ENCODE measurements at places on chromosomes 3 and 15. TPM values are rescaled to one million over a fixed set of nuclear protein-coding genes. Genes with fewer than 3 reads are reported as not detected.

GRCh38 chr3:5254281-5255048, 67.0 kb downstream of the EDEM1 start:
- DNase-seq: no peak

- DNase-seq: no peak
Measured at GRCh38 chr15:36893276-36893675, 207.1 kb downstream of the MEIS2 start.

DNA sequence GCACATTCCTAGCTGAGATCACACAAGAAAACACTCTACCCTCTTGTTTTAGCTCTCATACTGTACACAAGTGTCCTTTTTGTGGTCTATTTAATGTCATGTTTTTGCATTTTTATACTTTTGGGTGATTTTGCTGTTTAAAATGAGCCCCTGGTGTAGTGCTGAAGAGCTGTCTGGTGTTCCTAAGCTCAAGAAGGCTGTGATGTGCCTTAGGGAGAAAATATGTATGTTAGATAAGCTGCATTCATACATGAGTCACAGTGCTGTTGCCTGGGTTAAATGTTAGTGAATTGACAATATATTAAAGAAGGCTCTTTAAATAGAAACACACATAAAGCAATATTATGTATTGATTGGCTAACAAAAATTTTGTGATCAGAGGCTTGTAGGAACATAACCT, 387.4 kb upstream of the C2CD4B start:
- no peak for DNase-seq

GRCh38 chr15:45434078-45434567, 55.8 kb upstream of the GATM start:
- no peak for DNase-seq

- DNase-seq: no peak
Measured at GRCh38 chr15:100735129-100736053, 133.0 kb downstream of the ASB7 start.

- no peak for DNase-seq
Measured at GRCh38 chr3:10259798-10260197, 11.5 kb downstream of the TATDN2 start.

DNA sequence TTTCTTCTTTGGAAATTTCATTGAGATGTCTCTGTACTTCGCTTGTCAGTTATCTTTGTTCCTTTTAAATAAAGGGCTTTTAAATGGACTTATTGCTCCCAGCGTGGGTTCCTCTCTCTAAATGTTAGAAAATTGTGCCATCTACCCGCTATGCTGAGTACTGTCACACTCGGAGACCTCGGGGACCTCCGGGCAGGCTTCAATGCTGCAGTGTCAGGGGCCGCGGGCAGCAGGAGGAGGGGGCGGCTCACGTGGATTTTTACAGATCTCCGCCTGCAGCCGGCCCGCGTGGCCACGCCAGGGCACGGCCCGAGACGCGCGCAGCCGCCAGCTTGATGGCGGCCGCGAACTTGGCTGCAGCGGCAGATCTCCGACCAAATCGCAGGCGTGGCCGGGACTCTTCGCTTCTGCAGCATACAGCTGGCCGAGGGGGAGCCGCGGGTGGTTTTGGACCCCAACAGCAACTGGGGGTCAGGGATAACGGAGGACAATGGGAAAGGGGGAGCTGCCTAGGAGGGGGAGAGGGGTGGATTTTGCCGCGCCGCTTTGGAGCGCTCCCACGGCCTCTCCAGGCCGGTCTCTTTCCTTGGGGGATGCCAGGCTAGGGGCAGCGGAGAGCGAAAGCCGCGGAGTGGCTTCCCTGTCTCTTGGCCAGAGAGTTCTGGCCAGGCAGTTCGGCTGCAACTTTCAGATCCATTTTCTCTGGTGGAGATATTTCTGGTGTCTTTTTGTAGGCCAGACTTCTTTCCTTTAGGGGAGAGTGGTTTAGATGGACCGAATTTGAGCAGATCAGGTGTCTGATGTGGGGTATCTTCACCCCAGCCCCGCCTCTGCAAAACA, 15.3 kb downstream of the NR2F2 start:
- DNase-seq: no peak

GRCh38 chr15:85539491-85539890, 159.1 kb downstream of the AKAP13 start:
- no peak for DNase-seq

DNA sequence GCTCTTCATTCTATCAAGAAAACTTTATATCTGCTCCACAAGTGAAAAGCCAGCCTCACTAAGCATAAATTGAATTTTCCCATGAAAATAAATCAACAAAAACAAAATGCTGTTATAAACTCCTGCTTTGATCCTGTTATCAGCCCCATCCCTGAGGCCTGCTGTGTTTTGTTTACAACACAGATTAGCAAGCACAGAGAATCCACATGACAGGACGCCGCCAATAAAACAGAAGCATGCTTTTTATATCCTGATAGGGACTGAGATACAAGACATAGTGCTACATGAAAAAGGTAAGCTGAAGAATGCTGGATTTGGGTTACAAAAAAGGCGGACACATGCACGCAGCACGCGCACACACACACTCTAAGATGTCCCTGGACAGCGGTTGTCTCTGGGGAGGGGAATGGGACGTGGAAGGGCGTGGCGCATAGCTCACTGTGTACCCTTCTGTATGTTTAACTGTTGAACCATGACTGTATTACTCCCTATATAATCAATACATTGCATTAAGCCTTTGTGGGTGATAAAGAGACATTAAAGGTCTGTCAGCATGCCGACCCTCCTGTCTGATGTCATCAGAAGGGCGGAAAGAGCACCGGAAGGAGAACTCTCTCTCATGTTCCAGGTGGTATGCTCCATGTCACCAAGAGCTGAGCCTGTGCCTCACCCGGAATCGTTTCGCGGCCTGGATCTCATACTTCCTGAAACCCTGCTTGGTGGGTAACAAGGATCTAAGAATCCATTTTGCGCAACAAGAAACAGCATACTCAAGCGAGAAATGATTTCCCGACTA, 93.9 kb downstream of the IQSEC1 start:
- no peak for DNase-seq

- peak; percentile 61 for DNase-seq
Measured at GRCh38 chr15:70762469-70763119, 764 bp downstream of the UACA start.

GRCh38 chr3:53255423-53255774, 423 bp downstream of the TKT start:
- DNase-seq: no peak

GRCh38 chr15:80498652-80499051, 94.5 kb downstream of the ARNT2 start:
- DNase-seq: no peak

DNA sequence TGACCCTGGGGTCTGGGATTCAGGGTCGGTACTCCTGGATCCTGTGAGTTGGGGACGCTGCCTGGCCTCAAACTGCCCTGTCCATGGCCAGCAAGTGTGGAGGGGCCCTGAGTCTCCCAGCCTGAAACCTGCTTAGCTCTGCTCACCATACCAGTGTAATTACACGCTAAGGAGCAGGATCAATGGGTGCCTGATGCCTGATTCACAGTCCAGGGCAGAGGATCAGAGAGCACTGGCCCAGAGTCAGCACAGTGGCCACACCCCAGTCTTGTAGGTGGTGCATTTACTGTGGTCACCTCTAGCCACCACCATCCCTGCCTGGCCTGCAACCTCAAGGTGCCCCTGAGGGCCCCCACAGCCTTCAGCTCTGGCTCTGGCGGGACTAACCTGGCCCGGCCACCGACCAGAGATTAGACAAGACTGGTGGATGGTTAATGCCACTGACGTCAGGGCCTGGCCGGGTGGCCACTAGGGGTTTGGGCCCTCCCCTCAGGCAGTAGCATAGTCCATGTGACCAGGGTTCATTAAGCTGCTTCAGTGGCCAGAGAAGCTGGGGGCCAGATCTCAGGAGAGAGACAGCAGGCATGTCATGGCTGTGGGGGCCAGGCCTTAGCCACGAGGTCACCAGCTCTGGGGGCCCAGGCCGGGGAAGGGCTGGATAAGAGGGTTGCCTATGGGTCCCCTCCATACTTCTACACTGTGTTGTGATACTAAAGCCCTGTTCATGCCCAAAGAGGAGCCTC, 3.3 kb upstream of the SLC38A3 start:
- no peak for DNase-seq

GRCh38 chr3:89946884-89947283, 839.5 kb downstream of the EPHA3 start:
- no peak for DNase-seq

- DNase-seq: no peak
Measured at GRCh38 chr3:183046883-183047282, 52.4 kb downstream of the MCCC1 start.

GRCh38 chr3:141940194-141940776, 63.8 kb downstream of the ATP1B3 start:
- DNase-seq: peak; percentile 25

GRCh38 chr3:9826815-9827573, 16.8 kb downstream of the RPUSD3 start:
- DNase-seq: no peak

GRCh38 chr3:188520466-188520865, 366.5 kb downstream of the LPP start:
- DNase-seq: no peak

DNA sequence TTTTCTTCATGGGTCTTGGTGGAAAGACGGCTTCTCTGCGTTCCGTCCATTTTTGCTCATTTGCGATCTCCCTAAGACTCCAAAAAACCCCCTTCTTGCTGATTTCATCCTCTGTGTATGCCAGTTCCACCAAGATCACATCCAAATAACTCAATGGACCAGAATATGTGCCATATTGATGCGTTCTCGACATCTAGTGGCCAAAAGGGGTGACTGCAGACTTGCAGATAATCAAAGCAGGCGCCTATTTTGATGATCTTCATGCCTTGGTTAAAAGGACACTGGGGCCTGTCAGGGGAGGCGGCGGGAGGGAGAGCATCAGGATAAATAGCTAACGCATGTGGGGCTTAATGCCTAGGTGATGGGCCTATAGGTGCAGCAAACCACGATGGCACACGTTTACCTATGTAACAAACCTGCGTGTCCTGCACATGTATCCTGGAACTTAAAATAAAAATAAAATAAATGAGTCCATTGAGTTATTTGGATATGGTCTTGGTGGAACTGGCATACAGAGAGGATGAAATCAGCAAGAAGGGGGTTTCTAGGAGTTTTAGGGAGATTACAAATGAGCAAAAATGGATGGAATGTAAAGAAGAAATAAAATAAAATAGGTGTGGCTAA, 104.2 kb upstream of the RAD18 start:
- DNase-seq: no peak

DNA sequence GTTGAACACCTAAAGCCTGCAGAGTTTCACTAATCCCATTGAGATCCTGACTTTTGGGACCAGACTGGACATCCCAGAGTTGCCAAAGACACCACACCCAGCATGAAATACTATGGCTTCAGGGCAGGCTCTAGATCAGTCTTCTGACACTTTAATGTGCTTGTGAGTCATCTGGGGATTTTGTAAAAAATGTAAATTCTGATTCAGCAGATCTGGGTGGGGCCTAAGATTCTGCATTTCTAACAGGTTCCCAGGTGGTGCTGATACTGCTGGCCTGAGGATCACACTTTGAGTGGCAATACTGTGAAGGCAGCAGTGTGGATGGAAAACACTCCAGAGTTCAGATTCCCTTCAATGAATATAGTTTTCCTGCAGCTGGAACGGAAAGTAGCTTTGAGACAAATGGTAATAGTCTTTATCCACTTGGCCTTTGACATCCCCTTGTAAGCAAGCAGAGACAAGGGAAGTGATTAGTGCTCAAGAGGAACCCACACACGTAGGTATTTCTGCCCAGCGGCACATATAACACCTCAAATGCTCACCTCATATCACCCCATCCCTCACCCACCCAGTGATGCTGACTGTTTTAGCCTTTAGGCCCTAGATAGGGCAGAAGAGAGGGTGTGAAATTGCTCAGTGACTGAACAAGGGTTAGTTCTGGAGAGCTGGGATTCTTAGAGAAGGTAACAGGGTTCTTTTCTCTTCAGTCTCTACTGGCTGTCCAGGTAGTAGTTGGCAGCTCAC, 51.5 kb upstream of the GSK3B start:
- no peak for DNase-seq

GRCh38 chr3:129829640-129830039, 63.9 kb downstream of the TMCC1 start:
- DNase-seq: no peak

DNA sequence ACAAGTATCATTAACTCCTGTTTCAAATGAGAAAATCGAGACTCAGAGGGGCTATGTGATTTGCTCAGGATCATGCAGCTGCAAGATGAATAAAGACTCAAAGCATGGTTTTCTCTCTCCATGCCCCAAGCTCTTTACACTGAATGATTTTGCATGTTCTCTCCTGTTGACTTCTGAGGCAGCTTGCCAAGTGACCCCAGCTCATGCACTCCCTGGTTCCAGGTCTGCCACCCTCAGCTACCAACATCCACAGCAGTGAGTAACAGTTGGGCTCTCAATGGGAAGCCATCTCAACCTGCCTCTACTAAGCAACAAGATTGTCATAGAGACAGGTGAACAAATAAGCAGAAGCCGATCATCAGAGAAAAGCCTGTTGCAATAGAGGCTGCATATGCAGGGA, 116.9 kb upstream of the GADL1 start:
- DNase-seq: no peak

DNA sequence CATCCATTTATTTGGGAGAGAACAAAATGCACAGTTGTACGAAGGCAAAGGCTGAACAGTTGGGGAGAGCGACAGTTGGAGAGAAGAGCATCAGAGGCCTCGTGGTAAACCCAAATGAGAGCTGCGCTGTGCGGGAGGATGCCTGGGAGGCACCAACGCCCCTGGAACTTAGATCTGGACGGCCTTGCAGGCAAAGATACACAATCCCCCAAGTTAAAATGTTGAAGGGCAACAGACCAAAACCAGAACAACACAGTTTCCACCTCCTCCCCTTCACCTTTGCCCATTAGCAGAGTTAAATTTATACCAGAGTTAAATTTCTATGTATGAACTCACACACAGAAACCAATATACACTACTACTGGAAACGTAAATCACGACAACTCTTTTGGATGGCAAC, 339.6 kb downstream of the RORA start:
- no peak for DNase-seq

- no peak for DNase-seq
Measured at GRCh38 chr3:49482766-49483165, 12.7 kb downstream of the DAG1 start.

GRCh38 chr3:77746892-77747291, 707.0 kb downstream of the ROBO2 start:
- DNase-seq: no peak

CRABP1 gene
- not detected for total RNA-seq

GPR176 gene
- total RNA-seq: 0.60 TPM

REC114 gene
- total RNA-seq: not detected

CKMT1B gene
- 1.8 TPM for total RNA-seq

TOP2B gene
- total RNA-seq: 35.2 TPM

GNB5 gene
- total RNA-seq: 13.0 TPM

CORO2B gene
- total RNA-seq: 0.82 TPM

CCDC54 gene
- total RNA-seq: not detected

DNAH12 gene
- 1.2 TPM for total RNA-seq

TTLL13 gene
- total RNA-seq: 0.39 TPM

TP63 gene
- not detected for total RNA-seq

LRRN1 gene
- total RNA-seq: 11.0 TPM

PRR23A gene
- not detected for total RNA-seq

EOMES gene
- 0.38 TPM for total RNA-seq

ALDH1L1 gene
- total RNA-seq: 15.4 TPM

SLC28A2 gene
- 0.09 TPM for total RNA-seq

PLSCR5 gene
- total RNA-seq: not detected

TTC21A gene
- total RNA-seq: 6.4 TPM

ZNF774 gene
- total RNA-seq: 4.1 TPM

C3orf70 gene
- total RNA-seq: 0.28 TPM

Data from pancreas (tissue), 10 donors.